ENCODE measurements at places on chromosomes 2 and 18.

DNA sequence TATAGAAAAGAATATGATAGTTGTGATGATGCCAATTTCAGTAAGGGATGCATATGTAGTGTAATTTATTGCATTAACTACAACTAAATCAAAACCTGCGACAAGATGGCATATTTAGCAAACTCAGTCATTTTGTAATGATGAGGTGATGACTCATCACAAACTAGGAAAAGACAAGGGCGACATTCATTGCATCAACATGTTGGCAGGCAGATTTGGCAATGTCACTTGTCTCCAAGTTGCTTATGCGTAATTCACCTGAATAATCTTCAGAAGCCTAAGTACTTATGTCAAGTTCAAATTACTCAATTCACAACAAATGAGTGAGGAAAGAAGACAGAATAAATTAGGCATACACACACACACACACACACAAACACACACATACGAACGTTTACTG, 273.2 kb upstream of the RGPD4 start:
- DNase-seq = no peak

DNA sequence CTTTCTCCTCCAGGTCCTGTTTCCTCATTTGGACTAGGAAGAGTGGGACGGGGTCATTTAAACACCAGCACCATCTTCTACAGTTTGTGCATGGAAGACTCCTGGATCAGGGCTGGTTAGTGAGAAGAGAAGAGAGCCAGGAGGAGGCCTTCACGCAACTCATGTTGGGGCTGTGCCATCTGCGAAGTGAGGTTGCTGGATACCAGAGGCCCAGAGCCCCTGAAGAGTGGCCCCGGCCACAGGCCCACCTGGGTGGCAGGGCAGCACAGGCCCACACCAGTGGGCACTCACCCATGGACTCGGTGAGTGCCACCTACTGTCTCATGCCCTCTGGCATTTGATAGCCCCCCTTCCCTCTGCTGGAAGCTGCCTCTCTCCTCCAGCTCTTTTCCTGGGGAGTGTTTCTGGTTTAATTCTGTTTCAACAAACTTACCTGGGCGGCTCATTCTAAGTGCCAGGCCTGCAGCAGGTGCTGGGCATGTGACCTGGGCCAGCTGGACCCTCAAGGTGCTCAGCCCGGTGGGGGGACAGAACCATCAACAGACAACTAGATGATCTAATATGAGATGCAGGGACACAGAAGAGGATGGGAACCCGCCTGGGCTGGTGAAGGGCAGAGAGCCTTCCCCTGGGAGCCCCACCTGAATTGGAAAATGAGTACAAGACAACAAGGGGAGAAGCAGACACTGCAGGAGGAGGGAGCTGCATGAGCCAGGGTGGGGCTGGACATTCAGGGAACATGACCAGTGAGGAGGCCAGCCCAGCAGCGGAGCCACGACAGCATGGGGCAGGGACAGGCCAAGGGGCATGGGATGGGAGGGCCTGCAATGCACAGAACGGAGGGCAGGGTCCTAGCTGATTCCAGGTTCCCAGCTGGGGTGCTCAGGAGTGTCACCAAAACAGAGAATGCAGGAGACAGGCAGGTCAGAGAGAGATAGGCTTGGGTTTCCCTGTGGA, 70.6 kb downstream of the MARCO start:
- DNase-seq = no peak

DNA sequence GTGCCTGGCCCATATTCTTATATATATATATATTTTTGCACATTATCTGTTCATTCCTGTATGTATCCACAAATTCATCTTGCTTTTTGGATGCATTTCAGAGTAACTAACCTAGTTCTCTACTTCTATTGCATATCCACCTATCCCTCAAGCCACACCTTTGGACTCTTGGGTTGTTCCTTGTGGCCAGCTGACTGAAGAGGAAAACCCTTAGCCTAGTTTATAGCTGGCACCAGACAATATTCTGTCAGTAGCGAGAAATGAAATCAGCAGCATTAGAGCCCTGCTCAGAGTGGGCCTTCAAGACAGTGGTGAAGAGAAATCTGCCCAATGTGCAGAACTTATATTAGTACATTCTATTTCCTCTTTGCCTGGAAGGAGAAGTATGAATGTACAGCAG, 19.6 kb upstream of the ALMS1 start:
- DNase-seq = no peak

DNA sequence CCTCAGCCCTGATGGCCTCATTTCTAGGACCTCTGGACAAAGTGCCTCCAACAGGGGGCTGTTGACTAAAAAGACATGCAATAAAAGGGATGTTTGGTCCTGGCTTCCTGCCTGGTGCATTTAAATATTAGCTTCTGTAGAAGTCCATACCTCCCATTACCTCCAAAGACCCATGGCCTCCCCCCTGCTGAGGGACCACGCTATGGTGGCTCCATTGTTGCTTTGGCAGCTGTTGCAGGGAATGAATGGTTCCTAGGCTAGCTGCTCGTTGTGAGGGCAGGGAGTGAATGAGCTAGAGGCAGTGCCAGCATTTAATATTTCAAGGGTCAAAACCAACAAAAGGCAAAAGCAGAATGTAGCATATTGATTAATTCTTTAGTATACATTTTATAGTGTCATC, 285.9 kb downstream of the SLC8A1 start:
- peak; percentile 56 for DNase-seq

- DNase-seq = no peak
Observed at GRCh38 chr18:3874581-3874980, 424.6 kb downstream of the TGIF1 start.

- DNase-seq = peak; percentile 18
Observed at GRCh38 chr2:119517433-119517832, 6.8 kb downstream of the SCTR start.

- DNase-seq = no peak
Observed at GRCh38 chr2:64700133-64700809, 46.6 kb upstream of the SERTAD2 start.

DNA sequence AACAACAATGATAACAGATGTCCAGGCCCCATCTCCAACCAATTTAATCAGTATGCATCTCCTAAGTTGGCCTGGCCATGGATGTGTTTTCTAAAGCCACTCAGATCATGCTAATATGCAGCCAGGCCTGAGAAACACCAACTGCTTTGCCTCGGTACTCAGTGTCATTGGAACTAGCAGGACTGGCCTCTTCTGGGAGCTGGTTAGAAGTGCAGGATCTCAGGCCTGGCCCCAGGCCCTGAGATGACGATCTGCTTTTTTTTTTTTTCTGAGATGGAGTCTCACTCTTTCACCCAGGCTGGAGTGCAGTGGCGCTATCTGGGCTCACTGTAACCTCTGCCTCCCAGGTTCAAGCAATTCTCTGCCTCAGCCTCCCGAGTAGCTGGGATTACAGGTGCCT, 69.1 kb downstream of the IRS1 start:
- DNase-seq = no peak

GRCh38 chr2:196247976-196248280, 76.5 kb upstream of the STK17B start:
- no peak for DNase-seq

DNA sequence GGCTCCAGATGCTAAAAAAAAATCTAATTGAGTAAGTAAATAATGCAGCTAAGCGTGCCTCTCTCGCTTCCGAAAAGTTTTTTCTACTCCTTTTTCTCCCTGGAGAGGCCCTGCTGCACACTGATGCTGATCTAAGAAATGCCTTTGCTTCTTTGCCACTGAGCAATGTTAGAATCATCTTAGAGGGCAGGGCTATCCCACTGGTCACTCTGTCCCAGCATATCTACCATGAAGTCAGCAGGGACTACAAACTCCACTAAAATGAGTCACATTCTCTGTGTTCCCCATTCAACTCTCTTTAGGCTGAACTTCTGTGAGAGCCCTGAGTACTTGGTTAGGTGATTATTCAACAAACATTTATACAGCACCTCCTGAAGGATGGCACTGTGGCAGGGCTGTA, 127.6 kb upstream of the LYPD1 start:
- no peak for DNase-seq

GRCh38 chr2:27889774-27890145, 427 bp downstream of the RBKS start:
- DNase-seq = no peak

GRCh38 chr2:238160206-238161129, 1.7 kb downstream of the ERFE start:
- DNase-seq = no peak

DNA sequence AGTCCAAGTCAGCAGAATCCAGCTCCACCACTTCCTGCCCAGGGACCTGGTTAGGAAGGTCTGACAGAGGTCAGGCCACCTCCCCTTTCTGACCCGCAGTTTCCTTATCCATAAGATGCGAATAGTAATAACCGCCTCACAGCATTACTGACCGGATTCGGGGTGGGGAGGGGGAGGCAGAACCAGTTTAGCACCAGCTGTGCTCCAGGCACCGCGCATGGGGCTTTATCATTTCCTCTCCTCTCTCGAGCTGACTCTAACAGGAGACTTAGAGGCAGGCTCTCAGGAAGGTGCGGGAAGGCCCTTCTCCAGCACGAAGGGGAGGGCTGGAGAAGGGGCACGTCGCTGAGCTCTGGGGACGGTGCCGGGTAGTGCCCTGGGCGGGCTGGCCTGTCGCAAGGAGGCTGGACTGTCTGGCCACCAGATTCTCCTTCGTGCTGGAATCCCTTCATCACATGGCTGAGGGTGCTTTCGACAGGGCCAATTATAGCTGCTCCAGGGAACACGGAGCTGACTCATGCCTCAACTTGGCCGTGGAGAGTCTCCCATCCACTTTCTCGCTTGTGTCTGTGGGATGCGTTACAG, 5.7 kb downstream of the EHD3 start:
- no peak for DNase-seq

- no peak for DNase-seq
Observed at GRCh38 chr2:1914541-1915165, 170.3 kb upstream of the PXDN start.

GRCh38 chr2:220246386-220246785, 619.0 kb downstream of the SLC4A3 start:
- DNase-seq = no peak

GRCh38 chr2:29025711-29026110, 44.6 kb downstream of the TOGARAM2 start:
- peak; percentile 76 for DNase-seq

GRCh38 chr18:7778181-7778580, 211.1 kb downstream of the PTPRM start:
- DNase-seq = no peak

DNA sequence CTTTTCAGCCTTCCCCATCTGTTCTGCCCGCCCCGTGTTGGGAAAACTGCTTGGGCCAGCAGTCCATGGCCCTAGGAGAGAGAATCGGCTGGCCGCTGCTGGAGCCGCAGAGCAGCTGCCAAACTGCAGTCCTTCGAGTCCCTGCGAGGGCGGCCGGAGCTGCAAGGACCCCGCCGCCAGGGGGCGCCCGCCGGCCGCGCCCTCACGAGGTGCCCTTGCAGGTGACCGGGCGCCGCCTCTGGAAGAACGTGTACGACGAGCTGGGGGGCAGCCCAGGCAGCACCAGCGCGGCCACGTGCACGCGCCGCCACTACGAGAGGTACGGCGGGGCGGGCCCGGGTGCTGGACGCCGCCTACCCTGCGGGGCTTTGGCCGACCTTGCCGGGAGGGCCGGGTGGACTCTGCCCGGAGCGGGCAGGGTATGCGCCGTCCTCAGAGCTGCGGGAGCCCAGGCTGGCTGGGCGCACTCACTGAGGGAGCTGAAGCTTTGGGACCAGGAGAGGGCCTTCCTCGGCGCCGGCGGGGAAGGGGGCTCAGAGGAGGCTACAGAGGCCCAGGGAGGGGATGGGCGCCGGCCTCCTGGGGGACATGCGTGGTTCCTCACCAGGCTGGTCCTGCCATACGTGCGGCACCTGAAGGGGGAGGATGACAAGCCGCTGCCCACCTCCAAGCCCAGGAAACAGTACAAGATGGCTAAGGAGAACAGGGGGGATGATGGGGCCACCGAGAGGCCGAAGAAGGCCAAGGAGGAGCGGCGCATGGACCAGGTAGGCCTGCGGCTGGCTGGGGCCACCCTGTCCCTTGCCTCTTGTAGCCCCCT, 13.6 kb downstream of the ARID5A start:
- DNase-seq = no peak

GRCh38 chr2:135980434-135981079, 4.9 kb downstream of the DARS1 start:
- DNase-seq = no peak

- DNase-seq = peak; percentile 96
Observed at GRCh38 chr2:98869272-98869641, 66.8 kb downstream of the CRACDL start.

GRCh38 chr18:8857806-8858205, 152.4 kb downstream of the MTCL1 start:
- no peak for DNase-seq

DNA sequence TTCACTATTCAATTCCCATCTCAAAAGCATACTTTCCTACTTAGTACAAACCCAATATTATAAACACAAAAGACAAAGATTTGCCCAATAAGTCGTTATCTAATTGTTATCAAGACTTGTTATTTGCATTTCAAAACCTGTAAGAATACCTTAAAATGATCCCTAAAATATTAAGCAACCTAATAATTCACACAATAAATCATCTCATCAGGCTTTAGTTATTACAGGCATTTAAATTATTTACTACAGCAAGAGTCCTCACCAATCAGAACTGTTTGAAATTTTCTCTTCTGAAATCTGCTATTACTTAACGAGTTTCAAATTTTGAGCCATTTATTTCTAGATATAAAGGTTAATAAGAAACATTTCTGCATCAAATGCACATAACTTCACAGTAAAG, 1.6 kb downstream of the CCDC88A start:
- DNase-seq = no peak

GRCh38 chr2:196383799-196384198, 212.4 kb upstream of the STK17B start:
- no peak for DNase-seq

DNA sequence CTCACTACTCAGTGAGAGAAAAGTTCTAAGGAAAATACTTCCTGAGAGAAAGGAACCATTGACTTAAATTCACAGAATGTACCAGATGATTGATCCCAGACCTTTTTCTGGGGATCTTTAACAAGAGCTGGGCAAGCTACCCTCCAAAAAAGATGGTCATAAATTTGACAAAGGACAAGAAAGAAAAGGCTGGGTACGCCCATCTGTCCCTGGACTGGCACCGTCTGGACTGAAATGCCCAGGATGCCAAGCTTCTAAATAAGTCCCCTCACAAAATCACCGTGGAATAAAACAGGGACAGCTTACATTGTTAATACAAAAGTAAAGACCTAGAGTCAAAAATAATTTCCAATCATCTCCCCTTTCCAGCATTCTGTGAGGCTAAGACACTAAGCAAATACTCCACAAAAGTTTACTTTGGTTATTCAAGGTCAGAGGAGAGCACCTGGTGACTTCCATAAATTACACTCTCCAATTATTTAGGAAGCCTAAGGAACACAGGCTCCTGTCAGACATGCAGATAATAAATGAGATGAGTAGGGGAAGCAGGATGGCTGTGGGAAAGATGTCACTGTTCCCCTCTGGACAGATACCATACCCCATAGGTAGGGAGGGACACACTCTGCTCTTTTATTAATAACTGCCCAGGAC, 69.9 kb downstream of the UXS1 start:
- no peak for DNase-seq

Measured in NCI-H2081 (cell line).